ENCODE measurements at places on chromosomes 12 and 14. TPM values are rescaled to one million over a fixed set of nuclear protein-coding genes. Genes with fewer than 3 reads are reported as not detected.
A peak's percentile ranks its signal among the peaks of the same experiment; 100 is the strongest.

- DNase-seq = peak; percentile 52
These were observed 31.6 kb downstream of the TBC1D15 start for GRCh38 chr12:71871116-71871515.

- no peak for DNase-seq
These were observed 5.2 kb downstream of the CALM1 start for GRCh38 chr14:90402016-90402415.

- DNase-seq = no peak
These were observed 78.9 kb downstream of the AKAP6 start for GRCh38 chr14:32408018-32408417.

DNA sequence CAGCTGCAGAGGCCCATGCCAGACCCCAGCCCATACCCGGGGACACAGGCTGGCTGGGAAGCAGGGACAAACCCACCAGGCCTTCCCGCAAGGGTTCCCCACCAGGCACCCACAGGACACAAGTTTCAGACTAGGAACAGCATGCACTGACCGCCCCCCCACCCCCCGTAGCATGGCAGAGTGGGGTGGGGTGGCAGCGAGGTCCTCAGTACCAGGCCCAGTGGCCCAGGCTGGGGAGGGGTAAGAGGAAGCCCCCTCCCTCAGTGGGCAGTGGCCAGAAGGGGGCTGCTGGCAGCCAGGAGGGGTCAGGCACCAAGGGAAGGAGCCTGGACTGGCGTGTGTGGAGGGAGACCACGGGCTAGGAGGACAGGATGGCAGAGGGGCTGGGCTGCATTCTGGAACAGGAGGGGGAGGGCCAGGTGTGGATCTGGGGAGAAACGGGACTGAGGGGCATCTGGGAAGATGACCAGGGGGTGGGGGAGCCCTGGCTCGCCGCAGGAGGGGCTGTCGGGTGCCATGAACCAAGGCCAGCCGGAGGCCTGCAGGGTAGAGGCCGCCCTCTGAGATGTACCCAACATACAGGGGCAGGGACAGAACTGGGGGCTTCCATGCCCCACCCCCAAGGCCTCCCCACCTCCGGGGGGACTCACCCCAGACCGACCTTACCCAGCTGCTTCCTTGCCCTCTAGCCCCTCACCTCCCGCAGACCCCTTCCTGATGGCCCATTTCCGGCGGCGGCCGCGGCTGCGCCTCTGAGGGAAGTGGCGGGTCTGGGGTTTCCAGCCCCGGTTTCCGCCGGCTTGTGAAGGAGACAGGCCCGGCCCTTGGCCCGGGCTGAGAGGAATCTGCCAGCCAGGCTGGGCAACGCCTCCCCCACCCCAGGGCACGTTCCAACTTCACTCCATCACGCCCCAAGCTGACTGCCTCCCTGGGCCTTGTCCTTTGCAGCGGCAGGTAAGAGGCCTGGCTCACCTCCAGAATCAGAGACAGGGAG is 5.6 kb upstream of the JAG2 start:
- DNase-seq = peak; percentile 68

DNA sequence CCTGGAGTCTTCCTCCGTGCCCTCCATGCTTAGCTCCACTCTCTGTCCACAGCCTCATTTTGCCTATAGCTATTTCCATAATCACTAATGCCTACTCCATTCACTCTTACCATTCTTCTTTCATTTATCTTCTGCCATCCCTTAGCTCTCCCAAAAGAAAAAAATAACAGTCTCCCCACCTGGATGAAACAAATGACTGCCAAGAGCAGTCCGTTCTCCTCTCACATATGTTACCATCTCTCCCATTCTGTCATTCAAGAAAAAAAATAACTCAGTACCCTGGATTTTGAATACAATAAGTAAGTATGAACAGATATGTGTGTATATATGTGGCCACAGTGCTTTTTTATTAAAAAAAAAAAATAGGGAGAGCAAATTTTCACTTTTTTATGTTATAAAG is 13.2 kb downstream of the DUSP16 start:
- no peak for DNase-seq

DNA sequence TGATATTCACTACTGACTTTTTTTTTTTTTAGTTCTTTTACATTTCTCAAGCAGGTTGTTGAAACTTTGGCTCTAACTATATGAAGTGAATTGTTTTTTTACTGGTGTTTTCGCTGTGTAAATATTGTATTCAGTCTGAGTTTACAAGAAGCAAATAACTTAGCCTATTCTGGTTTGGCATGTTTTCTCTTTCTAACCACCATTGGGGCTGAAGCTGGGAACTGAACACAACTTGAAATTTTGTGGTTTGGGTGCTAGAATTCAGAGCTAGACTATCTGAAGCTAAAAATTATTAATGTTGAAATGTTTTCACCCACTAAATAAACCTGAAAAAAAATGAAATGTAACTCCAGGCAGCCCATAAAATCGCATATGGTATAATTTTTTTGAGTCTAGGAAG is 37.2 kb downstream of the RAD51B start:
- DNase-seq = no peak

DNA sequence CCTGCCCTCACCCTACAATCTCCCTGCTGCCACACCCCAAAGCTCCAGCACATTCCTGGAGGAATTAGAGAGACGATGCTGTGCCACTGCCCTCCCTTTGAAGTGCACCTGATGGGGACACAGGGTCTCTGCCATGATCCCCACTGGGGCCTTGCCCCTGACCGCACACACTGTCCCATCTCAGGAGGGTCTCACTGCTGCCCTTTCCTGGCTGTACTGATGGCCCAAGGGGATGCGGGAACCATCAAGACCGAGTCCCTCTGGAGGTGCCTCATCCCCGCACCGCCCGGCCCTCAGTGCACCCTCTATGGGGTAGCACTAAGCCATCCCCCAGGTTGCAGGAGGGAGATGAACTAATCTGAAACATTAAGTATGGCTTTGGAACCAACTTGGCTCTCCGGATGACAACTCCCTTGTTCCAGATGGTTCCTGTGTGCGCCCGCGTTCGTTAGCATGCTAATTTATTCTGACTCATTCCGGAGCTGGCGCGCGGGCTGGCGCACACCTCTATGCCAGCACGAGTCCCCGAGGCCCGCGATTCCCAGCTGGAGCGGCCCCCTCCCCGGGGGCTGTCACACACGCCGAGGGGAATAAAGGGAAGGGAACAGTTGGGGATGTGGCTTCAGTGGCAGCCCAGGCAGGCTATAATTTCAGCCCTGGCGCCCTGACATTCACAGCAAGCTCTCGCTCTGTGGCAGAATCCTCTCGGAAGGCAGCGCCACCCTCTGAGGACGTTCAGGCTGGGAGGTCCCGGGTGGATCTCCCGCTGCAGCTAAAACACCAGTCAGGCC is 34.2 kb upstream of the C14orf180 start:
- DNase-seq = no peak

DNA sequence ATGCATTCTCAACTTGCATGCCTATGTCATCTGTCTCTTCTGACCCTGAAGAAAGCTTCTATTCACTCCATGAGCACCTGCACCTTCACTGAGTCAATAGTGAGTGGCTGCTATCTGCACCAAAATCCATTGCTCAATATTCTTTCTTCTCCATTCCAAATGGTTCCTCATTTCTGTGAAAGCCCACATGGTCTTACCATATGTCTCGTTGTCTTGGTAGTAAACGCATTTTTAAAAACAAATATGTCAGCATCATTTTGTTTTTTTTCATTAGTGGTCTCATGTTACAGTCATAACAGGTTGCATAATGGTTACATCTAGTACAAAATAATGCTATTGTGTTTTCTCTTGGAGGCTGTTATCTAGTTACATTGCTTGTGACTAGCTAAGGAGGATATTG is 106.9 kb upstream of the CPM start:
- DNase-seq = no peak

DNA sequence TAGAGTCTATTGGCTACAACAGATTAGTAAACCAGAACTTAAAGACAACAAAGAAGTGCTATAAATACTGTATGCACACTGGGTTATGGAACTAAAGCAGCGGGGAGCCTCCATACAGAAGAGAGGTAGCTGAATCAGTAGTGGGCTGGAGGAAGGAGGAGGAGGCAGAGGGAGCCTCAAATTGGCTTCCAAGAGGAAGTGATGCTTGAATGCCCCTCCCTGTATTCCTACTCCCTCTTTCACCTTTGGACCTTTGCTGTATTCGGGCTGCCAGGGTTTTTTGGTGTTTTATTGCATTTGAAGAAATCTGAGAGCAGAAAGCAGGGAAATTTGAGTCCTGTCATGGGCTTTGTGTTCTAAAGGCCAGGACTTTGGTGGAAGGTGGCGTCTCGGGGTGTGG is 104.0 kb upstream of the PTPRB start:
- no peak for DNase-seq

GRCh38 chr14:103191844-103192243 is 68.6 kb downstream of the TNFAIP2 start:
- DNase-seq = no peak

GRCh38 chr14:55979781-55980180 is 138.4 kb upstream of the PELI2 start:
- no peak for DNase-seq

DNA sequence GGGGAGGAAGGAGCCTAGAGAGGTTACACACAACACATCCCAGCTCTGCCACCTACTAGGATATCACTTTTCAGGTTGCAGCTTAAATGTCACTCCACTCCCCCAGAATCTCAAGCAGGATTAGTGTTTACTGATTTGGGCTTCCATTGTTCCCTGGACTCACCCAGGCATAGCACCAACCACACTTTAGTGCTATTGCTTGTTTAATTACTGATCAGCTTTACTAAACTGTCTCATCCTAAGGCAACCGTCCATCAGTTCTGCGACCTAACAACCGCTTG is 6.1 kb upstream of the KRT18 start:
- no peak for DNase-seq

GRCh38 chr12:19456176-19456575 is 16.9 kb downstream of the AEBP2 start:
- DNase-seq = no peak

- no peak for DNase-seq
These were observed 24.2 kb downstream of the CCDC92 start for GRCh38 chr12:123948401-123948795.

DNA sequence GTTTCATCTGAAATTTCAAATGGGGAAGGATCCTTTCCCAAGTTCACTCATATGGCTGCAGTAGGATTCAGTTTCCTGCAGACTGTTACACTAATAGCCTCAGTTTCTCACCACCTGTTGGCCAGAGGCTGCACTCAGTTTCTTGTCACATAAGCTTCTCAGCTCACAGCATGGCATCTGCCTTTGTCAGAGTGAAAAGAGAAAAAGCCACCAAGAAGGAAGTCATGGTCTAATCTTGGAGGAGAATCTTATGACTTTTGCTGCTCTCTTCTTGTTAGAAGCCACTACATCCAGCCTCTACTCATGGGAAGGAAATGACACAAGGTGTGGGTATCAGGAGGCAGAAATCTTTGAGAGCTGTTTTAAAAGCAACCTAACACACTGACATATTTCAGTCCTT is 39.4 kb upstream of the BTG1 start:
- DNase-seq = no peak

DNA sequence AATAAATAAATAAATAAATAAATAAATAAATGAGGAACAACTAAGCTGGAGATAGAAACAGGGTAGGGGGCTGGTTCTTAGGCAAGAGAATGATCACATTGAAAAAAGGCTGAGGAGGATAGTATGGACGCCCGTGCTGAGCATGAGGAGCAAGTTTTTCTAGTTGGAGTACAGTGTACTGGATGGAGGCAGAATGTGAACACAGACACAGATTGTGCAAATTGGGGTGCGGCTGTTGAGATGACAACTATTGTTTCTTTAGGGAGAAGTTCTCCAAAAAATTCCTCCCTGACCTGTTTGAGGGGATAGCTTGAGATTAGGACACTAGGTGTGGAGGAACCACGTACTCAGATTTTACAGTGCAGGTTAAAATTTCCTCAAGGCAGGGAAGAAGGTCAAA is 979 bp upstream of the BIN2 start:
- DNase-seq = peak; percentile 35

GRCh38 chr14:39890026-39890425 is 457.8 kb upstream of the FBXO33 start:
- no peak for DNase-seq

DNA sequence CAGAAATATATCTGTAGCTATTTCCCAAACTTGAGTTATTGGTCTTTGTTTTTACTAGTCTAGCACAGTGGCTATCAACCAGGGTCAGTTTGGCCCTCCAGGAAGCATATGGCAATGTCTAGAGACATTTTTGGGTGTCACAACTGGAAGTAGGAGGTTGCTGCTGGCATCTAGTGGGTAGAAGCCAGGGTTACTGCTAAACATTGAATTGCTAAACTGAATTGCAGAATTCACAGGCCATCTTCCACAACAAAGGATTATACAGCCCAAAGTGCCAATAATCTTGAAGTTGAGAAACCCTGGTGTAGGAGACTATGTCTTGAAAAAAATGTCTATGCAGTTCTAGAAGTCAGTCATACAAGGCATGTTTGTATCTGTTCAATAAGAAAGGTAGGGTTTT is 27.7 kb downstream of the ARHGAP5 start:
- no peak for DNase-seq

DNA sequence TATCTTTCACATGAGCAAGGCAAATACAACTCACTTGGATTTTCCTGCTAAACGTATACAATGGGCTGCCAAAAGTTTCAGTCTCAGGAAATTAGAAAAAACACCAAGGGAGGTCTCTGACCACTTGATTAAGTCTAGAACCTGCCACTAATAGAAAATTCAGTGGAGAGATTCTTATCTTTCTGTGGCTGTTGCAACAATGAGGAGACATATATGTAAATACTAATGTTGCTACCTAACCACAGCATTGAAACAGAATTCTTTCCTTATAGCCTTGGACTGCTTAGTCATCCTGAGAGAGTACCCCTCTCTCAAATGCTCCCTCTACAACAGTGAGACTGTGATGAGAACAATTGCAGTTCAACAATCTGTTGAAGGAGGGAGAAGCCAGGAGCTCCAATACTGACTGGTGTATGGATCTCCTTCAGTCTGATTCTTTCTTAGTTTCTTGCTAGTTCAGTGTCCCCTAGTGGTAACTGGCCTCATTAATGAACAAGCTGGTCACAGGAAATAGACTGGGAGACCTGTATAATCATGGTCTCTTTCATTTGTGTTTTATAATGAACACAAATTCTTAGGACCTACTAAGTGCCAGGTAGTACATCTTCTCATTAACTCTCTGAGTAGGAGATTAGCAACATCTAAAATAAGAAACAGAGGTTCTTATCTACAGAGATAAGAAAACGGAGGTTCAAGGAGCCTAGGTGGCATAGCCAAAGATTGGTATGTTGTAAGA is 164.5 kb downstream of the SLC38A4 start:
- peak; percentile 89 for DNase-seq

DNA sequence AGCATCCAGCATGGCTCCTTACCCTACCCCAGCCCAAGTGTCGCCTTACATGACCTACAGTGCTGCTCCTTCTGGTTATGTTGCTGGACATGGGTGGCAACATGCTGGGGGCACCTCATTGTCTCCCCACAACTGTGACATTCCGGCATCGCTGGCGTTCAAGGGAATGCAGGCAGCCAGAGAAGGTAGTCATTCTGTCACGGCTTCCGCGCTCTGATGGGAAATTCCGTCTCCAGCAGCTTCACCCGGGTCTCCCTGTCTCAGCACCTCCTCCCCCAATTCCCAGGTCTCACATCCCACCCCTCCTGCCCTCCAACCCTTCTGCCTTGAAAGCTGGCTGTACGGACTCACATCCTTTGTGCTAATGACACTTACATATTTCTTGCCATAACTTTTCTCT is 14.6 kb downstream of the PAX9 start:
- no peak for DNase-seq

Gene GDF3
- not detected for total RNA-seq

Gene OTX2
- total RNA-seq = not detected

Gene SPIC
- not detected for total RNA-seq

Gene SRRM4
- total RNA-seq = not detected

Gene CCDC197
- total RNA-seq = not detected

Gene CSRNP2
- total RNA-seq = 19.2 TPM

Gene TSPAN19
- total RNA-seq = not detected

Gene GZMB
- total RNA-seq = not detected

Gene TC2N
- 46.1 TPM for total RNA-seq

Gene P3H3
- total RNA-seq = 20.0 TPM

Data from bronchial epithelial cell (primary cell).